ENCODE measurements at places on chromosomes 16 and 17. TPM values are rescaled to one million over a fixed set of nuclear protein-coding genes. Genes with fewer than 3 reads are reported as not detected.

The FZD2 gene
- 2.4 TPM for total RNA-seq

The TEKT5 gene
- total RNA-seq, result 0.42 TPM

The MEOX1 gene
- total RNA-seq, result 1.5 TPM

The LGALS9 gene
- total RNA-seq, result 11.3 TPM

The CCDC200 gene
- not detected for total RNA-seq

The PVALEF gene
- not detected for total RNA-seq

The TAF15 gene
- total RNA-seq, result 44.0 TPM

The CCL15 gene
- total RNA-seq, result not detected

The SLC2A4 gene
- 6.8 TPM for total RNA-seq

The HBM gene
- 0.92 TPM for total RNA-seq

The TMEM204 gene
- 9.2 TPM for total RNA-seq

The IL34 gene
- total RNA-seq, result 2.8 TPM

DNA sequence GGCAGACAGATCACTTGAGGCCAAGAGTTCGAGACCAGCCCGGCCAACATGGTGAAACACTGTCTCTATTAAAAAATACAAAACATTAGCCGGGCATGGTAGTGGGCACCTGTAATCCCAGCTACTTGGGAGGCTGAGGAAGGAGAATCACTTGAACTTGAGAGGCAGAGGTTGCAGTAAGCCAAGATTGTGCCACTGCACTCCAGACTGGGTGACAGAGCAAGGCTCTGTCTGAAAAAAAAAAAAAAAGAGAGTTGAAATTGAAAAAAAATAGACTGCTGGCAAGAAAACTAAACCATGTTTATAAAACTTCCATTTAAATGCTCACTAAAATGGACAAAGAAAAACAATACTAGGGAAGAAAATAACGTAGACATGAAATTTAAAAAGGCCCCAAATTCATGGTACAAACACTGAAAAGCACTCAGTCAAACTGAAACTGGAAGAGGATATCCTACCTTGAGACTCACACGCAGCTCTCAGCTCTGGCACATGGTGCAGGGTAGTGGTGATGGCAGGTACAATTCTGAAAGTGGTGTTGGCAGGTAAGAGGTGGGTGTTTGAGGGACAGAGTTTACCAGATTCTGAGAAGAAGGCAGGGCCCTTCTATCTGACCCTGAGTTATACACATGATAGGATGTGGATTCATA lies 19.3 kb downstream of the CNTROB start:
- H3K27me3 ChIP-seq, result no peaks in the 10 kb centered on the region
- H3K27ac ChIP-seq, result no peak overlapping the region
- H3K36me3 ChIP-seq, result no peaks in the 10 kb centered on the region
- H3K4me1 ChIP-seq, result no peaks in the 10 kb centered on the region

DNA sequence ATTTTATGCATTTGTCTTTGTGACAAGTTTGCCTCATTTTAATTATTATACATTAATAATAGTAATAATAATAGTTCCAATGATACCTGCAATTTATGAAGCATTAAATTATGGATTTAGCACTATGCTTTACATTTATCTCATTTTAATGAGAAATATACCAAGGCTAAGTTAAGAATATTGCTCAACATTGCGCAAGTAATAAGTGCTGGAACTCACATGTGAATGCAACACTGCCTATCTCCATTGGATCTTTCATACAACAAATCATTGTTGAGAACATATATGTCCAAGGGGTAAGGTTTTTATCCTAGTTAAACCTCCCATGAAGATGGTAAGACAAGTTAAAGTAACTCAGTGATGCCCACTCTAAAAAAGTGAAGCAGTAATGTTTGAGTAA lies 703.7 kb upstream of the SOX9 start:
- no peaks in the 10 kb centered on the region for H3K4me1 ChIP-seq
- no peak overlapping the region for H3K4me3 ChIP-seq
- no peaks in the 10 kb centered on the region for H3K27me3 ChIP-seq
- no peak for DNase-seq
- H3K36me3 ChIP-seq, result no peaks in the 10 kb centered on the region

DNA sequence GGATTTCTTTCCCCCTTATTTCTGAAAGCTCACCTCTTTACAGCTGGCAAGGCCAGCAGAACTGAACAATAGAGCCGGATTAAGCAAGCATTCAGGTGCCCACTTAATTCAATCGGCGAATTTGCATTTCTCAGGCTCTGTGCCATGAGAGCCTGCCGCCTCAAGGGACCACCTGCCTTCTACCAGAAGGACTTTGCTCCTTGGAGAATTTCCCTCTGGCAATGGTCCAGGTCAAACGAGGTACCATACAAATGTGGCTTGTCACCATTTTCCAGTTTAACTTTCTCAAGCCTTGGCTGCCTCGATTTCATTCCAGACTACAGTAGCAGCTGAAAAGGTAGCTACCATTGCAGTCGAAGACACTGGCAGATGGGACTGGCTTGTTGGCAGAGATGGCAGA lies 534.0 kb downstream of the MAF start:
- H3K4me3 ChIP-seq, result no peak overlapping the region
- DNase-seq, result no peak
- H3K36me3 ChIP-seq, result no peaks in the 10 kb centered on the region

GRCh38 chr16:1141191-1141590 lies 11.7 kb upstream of the CACNA1H start:
- peaks cover 4% of the 10 kb centered on the region for H3K4me1 ChIP-seq
- no peaks in the 10 kb centered on the region for H3K36me3 ChIP-seq
- H3K27ac ChIP-seq, result no peak overlapping the region
- no peak for DNase-seq

- no peaks in the 10 kb centered on the region for H3K27me3 ChIP-seq
- no peak for DNase-seq
- H3K27ac ChIP-seq, result no peak overlapping the region
- H3K4me1 ChIP-seq, result no peaks in the 10 kb centered on the region
- H3K4me3 ChIP-seq, result no peak overlapping the region
These were observed 60.4 kb downstream of the USP43 start for GRCh38 chr17:9705745-9706144.

GRCh38 chr16:79451196-79451816 lies 149.2 kb downstream of the MAF start:
- no peaks in the 10 kb centered on the region for H3K36me3 ChIP-seq
- H3K4me1 ChIP-seq, result peaks cover 3% of the 10 kb centered on the region
- no peak overlapping the region for H3K4me3 ChIP-seq
- H3K27ac ChIP-seq, result no peak overlapping the region

GRCh38 chr16:24652803-24653202 lies 76.6 kb upstream of the TNRC6A start:
- no peak for DNase-seq
- H3K4me3 ChIP-seq, result no peak overlapping the region
- peaks cover 1% of the 10 kb centered on the region for H3K4me1 ChIP-seq

GRCh38 chr16:75288596-75289120 lies 37.2 kb upstream of the BCAR1 start:
- H3K27ac ChIP-seq, result no peak overlapping the region
- H3K4me3 ChIP-seq, result no peak overlapping the region
- H3K27me3 ChIP-seq, result no peaks in the 10 kb centered on the region
- no peak for DNase-seq

GRCh38 chr17:35534576-35535093 lies 2.8 kb downstream of the SLFN12L start:
- no peaks in the 10 kb centered on the region for H3K36me3 ChIP-seq
- DNase-seq, result no peak
- no peaks in the 10 kb centered on the region for H3K27me3 ChIP-seq
- no peaks in the 10 kb centered on the region for H3K4me1 ChIP-seq
- H3K4me3 ChIP-seq, result no peak overlapping the region
- H3K27ac ChIP-seq, result no peak overlapping the region

- no peak overlapping the region for H3K4me3 ChIP-seq
- H3K4me1 ChIP-seq, result peaks cover 3% of the 10 kb centered on the region
- H3K27ac ChIP-seq, result no peak overlapping the region
- H3K36me3 ChIP-seq, result no peaks in the 10 kb centered on the region
- H3K27me3 ChIP-seq, result no peaks in the 10 kb centered on the region
These were observed 5.0 kb downstream of the TSR1 start for GRCh38 chr17:2331303-2331702.

DNA sequence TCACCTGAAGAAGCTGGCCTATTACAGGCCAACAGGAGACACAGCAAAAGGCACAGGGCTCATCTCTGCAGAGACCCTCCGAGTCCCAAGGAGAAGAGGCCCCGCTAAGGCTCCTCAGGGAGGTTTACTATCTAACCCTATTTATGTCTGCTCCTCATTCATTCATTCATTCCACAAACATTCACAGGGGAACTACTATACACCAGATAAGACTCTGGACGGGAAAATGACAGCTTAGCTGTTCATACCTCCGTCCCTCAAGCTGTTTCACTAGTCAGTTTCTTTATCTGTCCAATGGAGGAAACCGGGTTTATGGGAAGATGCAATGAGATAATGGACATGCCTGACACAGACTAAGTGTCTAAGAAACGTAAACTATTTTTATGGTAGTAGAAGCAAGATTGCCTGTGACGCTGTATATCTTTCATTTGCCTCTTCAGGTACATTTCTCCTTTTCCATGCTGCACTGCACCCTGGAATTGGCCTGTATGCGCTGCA lies 62.1 kb downstream of the SRL start:
- no peak for DNase-seq
- H3K27me3 ChIP-seq, result no peaks in the 10 kb centered on the region
- H3K27ac ChIP-seq, result no peak overlapping the region
- H3K4me3 ChIP-seq, result no peak overlapping the region

DNA sequence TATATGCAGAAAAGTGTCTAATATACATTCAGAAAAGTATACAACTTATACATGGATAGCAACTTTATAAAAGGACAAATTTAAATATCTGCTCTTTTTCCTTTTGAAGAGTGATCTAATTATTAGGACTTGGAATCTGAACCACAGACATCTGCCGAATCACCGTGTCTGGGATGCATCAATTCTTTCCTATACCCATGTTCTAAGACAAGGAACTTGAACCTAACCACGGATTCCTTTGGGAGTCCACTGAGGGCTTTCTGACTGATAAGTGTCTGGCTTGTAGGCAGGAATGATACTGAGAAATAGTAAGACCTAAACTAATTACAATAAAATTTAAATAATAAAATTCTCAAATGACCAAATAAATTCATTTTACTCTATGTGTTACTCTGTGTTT lies 54.2 kb downstream of the NDEL1 start:
- H3K27me3 ChIP-seq, result no peaks in the 10 kb centered on the region
- H3K4me1 ChIP-seq, result no peaks in the 10 kb centered on the region
- H3K4me3 ChIP-seq, result no peak overlapping the region
- H3K36me3 ChIP-seq, result no peaks in the 10 kb centered on the region
- DNase-seq, result no peak

GRCh38 chr17:41013181-41013580 lies 4.3 kb upstream of the KRTAP3-1 start:
- H3K27me3 ChIP-seq, result no peaks in the 10 kb centered on the region
- H3K4me1 ChIP-seq, result no peaks in the 10 kb centered on the region
- H3K36me3 ChIP-seq, result no peaks in the 10 kb centered on the region
- no peak for DNase-seq
- no peak overlapping the region for H3K4me3 ChIP-seq

GRCh38 chr17:37698132-37698910 lies 46.5 kb downstream of the HNF1B start:
- H3K27me3 ChIP-seq, result no peaks in the 10 kb centered on the region
- no peaks in the 10 kb centered on the region for H3K36me3 ChIP-seq
- no peak overlapping the region for H3K27ac ChIP-seq
- no peak for DNase-seq

DNA sequence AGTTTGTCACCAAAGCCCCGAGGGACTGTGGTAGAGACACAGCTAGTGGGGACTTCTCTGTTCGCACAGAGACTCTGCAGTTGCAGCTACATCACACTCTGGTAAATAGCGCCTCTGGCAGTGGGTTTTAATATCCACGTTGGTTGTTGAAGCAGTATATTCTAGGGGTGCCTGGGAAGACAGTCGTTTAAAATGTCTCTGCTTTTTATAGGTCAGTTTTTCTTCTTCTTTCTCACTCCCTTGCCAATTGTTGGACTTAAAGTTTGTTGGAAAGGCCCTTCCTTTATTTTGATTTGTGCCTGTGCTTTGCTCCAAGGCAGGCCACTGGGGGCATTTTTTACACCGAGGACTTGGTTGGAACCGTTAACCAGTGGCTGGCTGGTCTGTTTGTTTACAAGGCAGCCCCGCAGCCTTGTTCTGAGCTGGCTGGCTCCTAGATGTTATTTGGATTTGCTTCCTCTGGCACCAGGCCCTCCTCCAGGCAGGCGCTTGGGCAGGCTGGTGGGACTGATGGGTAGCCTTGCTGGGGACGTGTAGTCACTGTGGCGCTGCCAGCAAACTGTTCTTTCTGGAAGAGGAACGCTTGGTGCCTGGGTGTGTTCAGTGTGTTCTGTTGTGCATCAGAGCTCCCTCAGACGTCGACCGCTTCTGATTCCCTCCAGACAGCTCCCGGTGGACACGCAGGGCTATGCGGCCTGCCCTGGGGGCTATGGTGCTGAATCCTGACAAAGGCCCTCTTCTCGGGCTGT lies 218.2 kb upstream of the CHMP6 start:
- H3K27ac ChIP-seq, result no peak overlapping the region
- H3K36me3 ChIP-seq, result no peaks in the 10 kb centered on the region
- no peak for DNase-seq
- H3K27me3 ChIP-seq, result no peaks in the 10 kb centered on the region
- H3K4me3 ChIP-seq, result no peak overlapping the region
- H3K4me1 ChIP-seq, result no peaks in the 10 kb centered on the region

GRCh38 chr16:84255050-84255810 lies 15.4 kb upstream of the KCNG4 start:
- H3K36me3 ChIP-seq, result no peaks in the 10 kb centered on the region
- H3K27me3 ChIP-seq, result no peaks in the 10 kb centered on the region
- no peak overlapping the region for H3K4me3 ChIP-seq
- no peak for DNase-seq
- H3K27ac ChIP-seq, result no peak overlapping the region

DNA sequence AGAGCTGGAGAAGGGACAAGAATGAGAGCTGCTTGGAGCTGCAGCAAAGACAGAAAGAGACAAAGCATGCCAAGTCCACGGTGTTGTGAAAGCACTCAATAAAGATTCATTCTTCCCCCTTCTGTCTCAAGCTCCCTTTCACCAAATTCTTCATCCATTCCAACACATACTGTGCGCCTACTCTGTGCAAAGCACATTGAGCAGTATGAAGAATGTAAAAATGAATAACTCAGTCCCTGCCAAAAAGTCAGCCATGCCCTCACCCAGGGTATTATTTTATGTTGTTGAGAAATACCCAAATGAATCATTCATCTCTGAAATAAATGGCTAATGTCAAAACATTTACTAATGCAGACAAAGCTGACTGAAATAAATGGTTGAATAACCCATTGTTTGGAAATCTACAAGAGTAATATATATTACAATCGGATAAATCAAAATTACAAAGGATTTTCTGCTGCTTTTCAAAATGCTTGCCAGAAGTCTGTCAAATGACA lies 282.9 kb upstream of the IRX5 start:
- H3K27ac ChIP-seq, result no peak overlapping the region
- no peaks in the 10 kb centered on the region for H3K36me3 ChIP-seq
- no peak for DNase-seq
- no peak overlapping the region for H3K4me3 ChIP-seq
- H3K4me1 ChIP-seq, result no peaks in the 10 kb centered on the region

DNA sequence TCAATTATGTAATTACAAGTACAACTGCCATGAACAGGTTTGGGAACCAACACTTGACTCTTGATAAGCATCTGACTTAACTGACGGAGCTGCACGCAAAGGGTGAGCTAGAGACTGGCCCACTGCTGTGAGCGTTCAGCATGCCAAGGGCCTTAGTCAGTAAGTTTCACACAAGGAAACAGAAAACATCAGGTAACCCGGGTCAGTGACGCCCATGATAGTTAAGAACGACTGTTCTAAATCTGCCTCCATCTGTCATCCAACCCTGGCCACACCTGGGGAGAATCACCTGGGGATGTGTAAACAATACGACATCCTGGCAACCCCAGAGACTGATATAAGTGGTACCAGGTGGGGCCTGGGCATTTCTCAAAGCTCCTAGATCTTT lies 12.3 kb downstream of the SMIM5 start:
- no peak for DNase-seq
- no peaks in the 10 kb centered on the region for H3K4me1 ChIP-seq
- H3K4me3 ChIP-seq, result no peak overlapping the region
- no peak overlapping the region for H3K27ac ChIP-seq

Data from ovary (tissue), 10 donors.